Stimulated activated CD4-positive, alpha-beta T cell treated with anti-CD3 and anti-CD28 coated beads, Interleukin-1b, Interleukin-23, amount 100 ng/mL, for 1 hour (primary cell): ENCODE measurements at places on chromosomes 7 and 10.

DNA sequence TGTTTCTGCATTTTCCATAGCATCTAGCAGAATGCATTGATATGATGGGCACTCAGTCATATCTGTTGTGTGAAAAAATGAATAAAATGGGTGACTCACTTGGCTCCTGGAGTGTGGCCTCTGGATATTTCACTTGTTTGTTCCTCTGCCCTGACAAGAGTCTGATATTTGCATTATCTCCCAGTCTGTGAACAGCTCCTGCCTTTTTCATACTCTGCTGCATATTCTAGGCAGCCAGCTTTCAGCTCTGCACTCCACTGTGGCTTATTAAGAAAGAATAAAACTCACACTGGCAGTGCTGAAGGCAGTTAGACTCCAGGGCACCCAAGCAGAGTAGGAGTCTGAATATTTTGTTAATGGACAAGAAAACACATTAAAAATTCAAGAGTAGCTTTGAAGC, 623.9 kb downstream of the SORCS1 start:
- DNase-seq = no peak

DNA sequence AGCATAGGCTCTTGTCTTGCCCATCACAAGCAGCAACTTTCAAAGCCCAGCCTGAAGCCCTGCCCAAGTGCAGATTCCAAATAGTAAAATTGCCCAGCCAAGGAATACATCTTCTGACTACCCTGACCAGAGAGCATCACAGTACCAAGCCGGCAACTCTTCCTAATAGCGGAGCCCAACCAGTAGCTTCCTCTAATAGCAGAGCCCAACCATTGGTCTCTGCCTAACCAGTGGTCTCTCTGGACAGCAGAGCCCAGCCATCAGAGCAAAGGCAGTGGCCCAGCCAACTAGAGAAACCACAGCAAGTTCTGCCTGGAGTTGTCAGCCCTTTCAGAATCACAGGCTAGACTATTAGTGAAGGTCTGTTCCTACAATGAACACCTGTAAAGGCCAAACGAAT, 285.6 kb downstream of the HGF start:
- DNase-seq = no peak

- no peak for DNase-seq
Measured at GRCh38 chr10:97000487-97001182, 168.5 kb downstream of the LCOR start.

DNA sequence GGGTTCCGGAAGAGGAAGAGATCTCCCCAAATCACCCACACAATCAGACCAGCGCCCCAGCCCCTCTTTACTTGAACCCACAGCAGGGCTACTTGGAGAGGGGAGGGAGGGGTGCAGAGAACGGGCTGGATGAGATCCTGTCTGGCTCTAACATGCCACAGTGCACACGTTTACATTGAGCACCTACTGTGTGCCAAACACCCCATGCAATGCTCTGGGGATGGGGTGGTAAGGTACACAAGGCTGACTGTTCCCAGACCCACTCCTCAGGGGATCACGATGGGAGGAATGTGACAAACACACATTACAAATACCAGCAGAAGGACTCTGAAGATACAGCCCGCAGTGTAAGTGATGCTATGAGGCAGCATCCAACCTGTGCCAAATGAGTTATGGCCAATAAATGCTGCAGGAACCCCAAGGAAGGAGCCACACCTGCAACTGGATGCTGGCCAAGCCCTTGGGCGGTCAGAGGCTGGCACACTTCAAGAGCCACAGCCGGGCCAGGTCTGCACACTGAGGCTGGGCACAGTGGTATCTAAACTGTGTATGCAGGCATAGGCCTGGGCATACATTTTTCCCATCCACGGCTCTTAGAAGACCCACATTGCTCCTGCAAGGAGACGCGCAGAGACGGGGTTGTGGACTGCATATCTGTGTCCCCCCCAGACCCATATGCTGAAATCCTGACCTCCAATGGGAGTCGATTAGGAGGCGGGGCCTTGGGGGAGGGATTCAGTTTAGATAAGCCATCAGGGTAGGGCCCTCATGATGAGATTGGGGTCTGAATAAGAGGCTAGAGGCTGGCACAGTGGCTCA, 6.4 kb downstream of the SPOCK2 start:
- DNase-seq = no peak

DNA sequence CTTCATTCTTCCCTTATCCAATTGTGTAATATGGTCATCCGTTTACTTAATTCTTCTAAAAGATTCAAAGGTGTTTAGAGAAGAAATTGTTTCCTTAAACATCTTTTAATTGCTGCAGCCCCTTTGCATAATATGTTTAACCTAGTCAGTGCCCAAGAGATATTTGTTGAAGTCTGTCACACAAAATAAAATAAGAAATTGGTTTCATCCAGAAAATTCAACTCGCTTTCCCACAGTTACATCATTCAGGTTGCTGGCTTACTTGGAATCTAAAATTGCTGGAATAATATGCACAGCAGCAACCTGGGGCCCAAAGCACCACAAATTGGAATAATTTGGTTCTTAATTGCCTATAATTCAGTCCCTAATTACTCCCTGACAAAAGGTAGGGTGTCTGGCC, 155.1 kb upstream of the ETV1 start:
- DNase-seq = no peak
